ENCODE measurements at places on chromosomes 6 and 20.

GRCh38 chr6:7136859-7137334, 29.1 kb downstream of the RREB1 start:
- DNase-seq: no peak

DNA sequence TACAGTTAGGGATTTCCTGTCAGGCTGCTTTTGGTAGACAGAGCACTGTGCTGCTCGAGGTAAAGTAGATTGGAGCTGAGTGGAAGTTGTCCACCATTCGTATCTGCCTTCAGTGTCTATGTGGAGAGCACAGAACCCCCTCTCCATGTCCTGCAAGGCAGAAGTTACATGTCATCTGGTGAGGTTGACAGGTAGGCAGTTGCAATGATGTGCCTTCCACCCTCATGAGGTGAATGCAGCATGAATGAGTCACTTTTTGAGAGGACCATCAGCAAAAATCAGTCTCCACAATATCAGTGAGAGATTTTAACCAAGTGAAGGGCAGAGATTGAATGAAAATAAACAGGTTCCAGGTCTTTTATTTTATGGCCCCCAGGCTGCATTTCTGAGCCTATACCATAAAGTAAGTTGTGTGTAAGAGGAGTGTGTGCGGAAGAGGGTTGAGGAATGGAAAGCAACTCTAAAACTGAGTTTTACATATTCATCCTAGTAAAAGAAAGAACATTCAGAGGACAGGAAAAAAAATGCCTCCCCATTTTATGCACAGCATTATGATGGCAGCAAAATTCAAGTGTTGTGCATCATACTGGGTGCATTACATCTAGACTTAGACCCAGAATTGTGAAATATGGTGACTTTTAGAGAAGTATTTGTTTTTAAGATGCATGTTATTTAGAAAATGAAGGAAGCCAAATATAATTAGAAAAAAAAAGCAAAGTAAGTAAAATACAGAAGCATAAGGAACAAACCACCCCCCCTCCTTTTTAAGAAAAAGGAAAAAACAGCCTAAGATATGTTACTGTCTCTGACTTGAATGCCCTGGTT, 15.8 kb downstream of the TRAPPC3L start:
- DNase-seq: no peak

DNA sequence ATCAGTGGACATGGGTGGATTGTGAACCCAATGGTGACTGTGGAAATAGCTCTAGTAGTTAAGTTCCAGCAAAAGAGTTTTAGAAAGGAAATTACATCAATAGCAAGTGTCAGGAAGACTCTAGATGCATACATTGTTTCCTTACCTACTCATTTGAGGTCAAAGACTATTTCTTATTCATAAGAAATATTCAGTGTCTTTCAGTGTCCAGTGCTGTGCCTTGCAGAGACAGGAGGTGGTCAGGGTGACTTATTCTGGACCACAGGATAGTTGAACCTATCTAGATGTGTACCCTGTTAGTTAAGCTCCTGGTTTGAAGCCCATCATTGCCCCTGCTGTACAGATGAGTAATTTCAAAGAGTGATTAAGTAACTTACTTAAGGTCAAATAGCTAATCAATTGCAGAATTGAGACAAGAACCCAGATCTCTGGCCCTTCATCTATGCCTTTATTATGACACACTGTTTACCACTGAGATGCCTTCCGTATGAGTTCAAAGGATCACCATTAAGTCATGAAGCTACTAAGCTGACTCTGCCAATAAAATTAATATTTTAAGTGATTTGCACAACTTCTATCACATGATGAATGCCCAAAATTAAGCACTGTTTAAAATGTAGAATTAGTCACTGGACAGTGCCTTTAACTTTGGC, 136.1 kb downstream of the PDSS2 start:
- no peak for DNase-seq

- DNase-seq: no peak
Measured at GRCh38 chr20:58131151-58131550, 97.3 kb downstream of the ANKRD60 start.

DNA sequence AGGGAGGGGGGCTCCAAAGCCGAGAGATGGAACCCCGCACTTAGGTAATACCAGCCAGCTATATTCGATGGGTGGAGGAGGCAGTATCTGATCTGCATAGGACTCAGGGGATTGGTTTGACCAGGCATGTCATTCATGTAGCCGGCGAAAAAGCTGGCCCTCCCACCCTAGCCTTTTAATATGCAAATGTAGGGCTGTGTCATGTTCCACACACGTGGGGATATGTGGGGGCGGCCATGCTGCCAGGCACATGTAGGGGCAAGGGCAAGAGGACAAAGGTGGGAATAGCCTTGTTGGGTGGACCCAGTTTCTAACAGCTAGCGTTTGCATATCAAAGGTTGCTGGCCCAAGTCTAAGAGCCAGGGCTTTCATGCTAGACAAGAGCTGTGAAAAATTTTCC, 39.1 kb upstream of the DDR1 start:
- DNase-seq: no peak

DNA sequence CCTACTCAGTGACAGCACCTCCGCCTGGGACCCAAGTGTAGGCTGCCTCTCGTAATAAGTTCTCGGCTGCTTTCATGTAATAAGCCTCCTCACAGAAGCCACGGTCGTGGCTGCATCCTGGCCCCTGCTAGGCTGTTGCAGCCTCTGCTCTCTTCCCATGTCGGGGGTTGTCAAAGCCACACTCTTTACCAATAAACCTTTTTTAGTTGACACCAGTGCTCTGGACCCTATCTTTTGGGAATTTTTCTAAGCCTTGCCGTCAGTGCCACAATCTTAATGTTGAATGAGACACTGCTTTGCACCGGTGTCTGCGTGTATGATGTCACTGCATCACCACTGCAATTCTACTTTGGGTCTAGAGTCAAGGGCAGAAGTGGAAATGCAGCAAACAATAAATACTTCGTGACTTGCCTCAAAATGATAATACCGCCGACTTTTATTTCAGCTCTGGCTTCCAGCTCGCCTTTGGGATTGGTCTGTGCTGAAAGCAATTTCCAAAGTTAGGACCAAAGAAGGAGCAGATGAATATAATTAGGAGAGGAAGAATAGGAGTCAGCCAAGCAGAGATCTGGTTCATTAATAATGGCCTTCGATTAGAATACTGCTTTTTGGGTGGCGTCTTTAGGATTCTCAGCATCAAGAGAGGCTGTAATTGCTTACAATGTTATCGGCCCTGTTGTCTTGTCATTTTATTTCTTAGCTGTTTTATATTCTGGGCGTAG, 57.6 kb upstream of the CCN6 start:
- DNase-seq: no peak

- no peak for DNase-seq
Measured at GRCh38 chr6:166365221-166365620, 17.5 kb downstream of the MPC1 start.

- DNase-seq: no peak
Measured at GRCh38 chr6:12196326-12196936, 93.7 kb upstream of the EDN1 start.

GRCh38 chr6:31094389-31094881, 17.9 kb downstream of the C6orf15 start:
- peak; percentile 44 for DNase-seq

DNA sequence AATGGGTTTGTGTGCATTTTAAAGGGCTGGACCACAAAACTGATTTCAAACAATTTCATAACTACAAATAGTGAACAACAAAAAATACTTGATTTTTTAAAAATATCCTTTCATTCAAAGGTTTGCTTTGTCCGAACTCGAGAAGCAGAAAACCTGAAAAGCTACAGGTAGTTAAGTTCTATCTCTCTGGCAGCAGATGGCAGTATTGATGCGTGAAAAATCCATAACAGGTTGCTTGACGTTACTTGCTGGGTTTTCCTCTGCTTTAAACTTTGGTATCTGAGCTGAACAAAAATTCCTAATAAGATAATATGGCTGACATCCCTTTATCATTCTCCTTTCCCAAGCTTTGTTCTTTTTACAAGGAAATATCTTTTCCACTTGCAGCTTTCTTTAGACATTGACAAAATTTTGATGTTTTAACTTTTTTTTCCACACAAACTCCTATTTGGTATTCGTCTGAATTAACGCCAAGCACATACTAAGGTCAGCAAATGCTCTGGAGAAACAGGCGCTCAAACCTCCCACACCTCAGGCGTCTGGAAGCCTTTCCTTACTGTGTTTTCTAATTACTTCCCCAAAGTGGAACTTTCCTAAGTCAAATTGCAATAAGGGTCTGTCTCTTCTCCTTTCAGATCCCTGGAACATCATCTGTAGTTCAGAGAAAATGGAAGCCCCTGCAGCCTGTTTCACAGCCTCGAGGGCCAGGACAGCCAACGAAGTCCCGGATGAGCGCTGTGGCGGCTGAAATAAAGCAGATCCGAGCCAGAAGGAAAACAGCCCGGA, 50.3 kb upstream of the GFRAL start:
- DNase-seq: peak; percentile 41

DNA sequence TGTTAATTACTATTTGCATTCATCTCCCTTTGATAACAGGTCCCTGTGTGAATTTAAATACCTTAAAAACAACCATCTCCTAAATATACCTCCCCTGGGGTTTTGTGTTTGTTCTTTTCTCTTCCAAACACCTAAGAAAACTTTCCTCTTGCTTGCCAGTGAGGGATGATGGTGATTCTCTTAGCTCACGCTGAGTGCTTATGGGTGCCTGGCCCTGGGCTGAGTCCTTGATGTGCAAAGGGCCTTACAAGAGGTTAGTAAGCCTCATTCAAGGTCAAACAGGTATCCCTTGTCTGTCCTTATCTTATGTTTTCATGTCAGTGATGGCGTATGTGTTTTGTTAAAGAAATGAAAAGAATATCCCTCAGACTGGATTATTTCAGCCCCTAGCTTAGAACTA, 76.3 kb downstream of the SYCP2L start:
- DNase-seq: no peak

GRCh38 chr6:35035481-35036030, 105.6 kb downstream of the TCP11 start:
- no peak for DNase-seq

GRCh38 chr20:55678126-55678525, 327.2 kb downstream of the CBLN4 start:
- DNase-seq: no peak

DNA sequence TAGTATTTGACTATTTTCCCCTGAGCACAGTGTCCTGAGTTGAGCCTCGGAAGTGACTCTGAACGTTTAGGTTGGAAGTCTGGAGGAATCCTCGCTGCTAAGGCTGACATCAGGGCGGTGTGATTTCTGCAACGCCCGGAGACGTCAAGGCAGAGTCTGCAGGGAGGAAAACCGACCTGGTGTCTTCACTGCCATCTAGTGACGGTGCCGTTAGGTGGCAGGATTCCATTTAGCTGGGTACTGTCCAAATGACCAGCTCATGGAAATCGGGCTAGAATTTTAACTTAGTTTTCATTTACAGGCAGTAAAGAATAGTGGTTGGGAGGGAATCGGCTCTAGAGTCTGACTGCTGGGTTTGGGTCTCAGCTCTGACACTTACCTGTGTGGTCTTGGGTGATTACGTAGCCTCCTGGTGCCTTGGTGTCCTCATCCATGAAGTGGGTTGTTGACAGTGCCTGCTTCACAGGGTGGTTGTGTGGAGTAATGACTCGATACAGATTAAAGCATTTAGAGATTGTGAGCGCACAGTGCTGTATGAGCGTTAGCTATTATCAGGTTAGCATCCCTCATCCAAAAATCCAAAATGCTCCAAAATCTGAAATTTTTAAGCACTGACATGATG, 35.0 kb downstream of the FOXF2 start:
- peak; percentile 24 for DNase-seq

GRCh38 chr6:47631269-47631772, 67.1 kb upstream of the ADGRF4 start:
- peak; percentile 50 for DNase-seq

DNA sequence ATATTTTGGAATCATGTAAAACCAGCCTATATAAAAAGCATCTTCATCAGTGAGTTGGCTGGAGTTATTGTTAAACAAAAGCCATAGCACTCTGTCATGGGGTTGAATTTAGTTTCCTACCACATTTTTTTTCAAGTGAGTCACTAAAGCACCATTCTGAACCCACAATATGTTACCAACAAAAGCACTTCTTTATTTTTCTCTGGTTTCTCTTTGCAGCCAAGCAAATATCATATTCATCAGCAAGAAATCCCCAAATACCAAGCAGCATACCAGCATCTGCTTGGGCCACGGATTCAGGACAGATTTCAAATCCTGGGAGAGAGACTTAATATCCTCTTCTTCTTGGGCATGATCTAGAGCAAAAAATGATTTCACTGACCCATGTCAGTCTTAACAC, 441.4 kb downstream of the BCKDHB start:
- DNase-seq: no peak

DNA sequence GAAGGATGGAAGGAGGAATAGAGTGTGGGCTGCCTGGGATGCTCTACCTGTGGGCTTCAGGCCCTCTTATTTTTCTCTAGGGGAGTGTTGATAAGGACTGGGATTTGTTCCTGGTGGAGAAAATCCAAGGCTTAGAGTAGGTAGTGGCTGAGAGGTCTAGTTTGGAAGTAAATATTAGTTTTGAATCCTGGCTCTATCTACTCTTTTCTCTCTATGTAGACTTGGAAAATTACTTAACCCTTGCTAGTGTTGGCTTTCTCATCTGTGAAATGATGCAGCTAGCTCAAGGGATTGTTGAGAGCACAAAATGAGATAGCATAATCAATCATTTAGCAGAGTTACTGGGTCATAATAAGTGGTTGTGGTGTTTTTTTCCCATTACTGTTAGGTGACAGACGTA, 102.7 kb upstream of the MLIP start:
- no peak for DNase-seq

GRCh38 chr6:9914951-9915350, 499.9 kb downstream of the TFAP2A start:
- no peak for DNase-seq
